ENCODE measurements at places on chromosomes 1 and 21. TPM values are rescaled to one million over a fixed set of nuclear protein-coding genes. Genes with fewer than 3 reads are reported as not detected.

Gene CREG1
- 12.1 TPM for total RNA-seq

Gene PLD5
- not detected for total RNA-seq

Gene GPATCH3
- total RNA-seq: 17.7 TPM

Gene WDR64
- total RNA-seq: not detected

Gene TNFSF4
- total RNA-seq: 59.6 TPM

Gene LRRC53
- not detected for total RNA-seq

Gene SMIM1
- 1.2 TPM for total RNA-seq

Gene DCLRE1B
- total RNA-seq: 10.7 TPM

Gene C2CD2
- total RNA-seq: 33.6 TPM

Gene LCE2B
- total RNA-seq: not detected

Gene OLIG2
- not detected for total RNA-seq

Gene KCNK1
- 1.0 TPM for total RNA-seq

Gene DDX59
- 17.7 TPM for total RNA-seq

Gene TMEM201
- 24.8 TPM for total RNA-seq

Gene GBP7
- not detected for total RNA-seq

Gene AQP10
- not detected for total RNA-seq

Gene SFN
- total RNA-seq: 0.42 TPM

Gene CFAP45
- 2.1 TPM for total RNA-seq

Gene PTPN7
- 1.9 TPM for total RNA-seq

Gene S100A3
- 0.42 TPM for total RNA-seq

Gene S100A7
- not detected for total RNA-seq

Gene LCE6A
- not detected for total RNA-seq

Gene RRP15
- total RNA-seq: 24.4 TPM

Gene TAF5L
- 20.3 TPM for total RNA-seq

Gene GUCA2B
- not detected for total RNA-seq

Gene HPCA
- total RNA-seq: not detected

Gene KIF2C
- total RNA-seq: 44.3 TPM

Gene TRMT13
- 12.7 TPM for total RNA-seq

Gene ZBTB18
- total RNA-seq: 21.1 TPM
